ENCODE measurements at places on chromosomes 1 and 21. TPM values are rescaled to one million over a fixed set of nuclear protein-coding genes. Genes with fewer than 3 reads are reported as not detected.

PALMD gene
- total RNA-seq: 182 TPM

OPRD1 gene
- not detected for total RNA-seq

PGD gene
- total RNA-seq: 158 TPM

SPATA45 gene
- not detected for total RNA-seq

HTR1D gene
- under 0.01 TPM for total RNA-seq

PRR9 gene
- total RNA-seq: not detected

DSCAM gene
- total RNA-seq: 0.29 TPM

All from vein endothelial cell (primary cell).